ENCODE measurements at places on chromosomes 5 and 9.
A peak's percentile ranks its signal among the peaks of the same experiment; 100 is the strongest.

DNA sequence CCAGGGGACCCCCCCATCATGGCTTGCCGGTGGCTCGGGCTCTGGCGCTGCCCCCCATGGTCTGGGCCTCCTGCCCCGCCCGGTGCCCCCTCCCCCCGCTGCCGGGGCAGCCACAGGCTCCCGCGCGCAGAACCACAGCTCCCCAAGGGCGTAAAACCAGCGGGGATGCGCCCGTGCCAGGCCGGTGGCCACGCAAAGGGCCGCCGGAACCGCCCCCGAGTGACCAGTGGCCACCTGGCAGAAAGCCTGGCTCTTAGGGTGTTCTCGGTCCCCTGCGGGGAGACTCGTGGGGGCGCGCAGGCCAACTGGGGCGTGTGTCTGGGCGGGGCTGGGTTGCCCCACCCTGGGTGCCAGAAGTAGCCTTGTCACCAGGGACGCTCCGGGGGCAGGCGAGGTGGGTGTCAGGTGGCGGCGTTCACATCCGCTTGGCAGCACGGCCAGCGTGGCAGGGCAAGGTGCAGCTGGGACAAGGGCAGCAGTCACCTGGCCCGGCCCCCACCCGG lies 515 bp upstream of the AGPAT2 start:
- DNase-seq: no peak

GRCh38 chr5:52787600-52788504 lies at the start of the genes ITGA1 and PELO:
TSS of gene ITGA1 (plus strand) at chr5:52787916. CDS start at chr5:52788354, 438 bp downstream.
TSS of gene PELO (plus strand) at chr5:52787916. CDS start at chr5:52800395, 12,479 bp downstream.
- DNase-seq: peak; percentile 73

DNA sequence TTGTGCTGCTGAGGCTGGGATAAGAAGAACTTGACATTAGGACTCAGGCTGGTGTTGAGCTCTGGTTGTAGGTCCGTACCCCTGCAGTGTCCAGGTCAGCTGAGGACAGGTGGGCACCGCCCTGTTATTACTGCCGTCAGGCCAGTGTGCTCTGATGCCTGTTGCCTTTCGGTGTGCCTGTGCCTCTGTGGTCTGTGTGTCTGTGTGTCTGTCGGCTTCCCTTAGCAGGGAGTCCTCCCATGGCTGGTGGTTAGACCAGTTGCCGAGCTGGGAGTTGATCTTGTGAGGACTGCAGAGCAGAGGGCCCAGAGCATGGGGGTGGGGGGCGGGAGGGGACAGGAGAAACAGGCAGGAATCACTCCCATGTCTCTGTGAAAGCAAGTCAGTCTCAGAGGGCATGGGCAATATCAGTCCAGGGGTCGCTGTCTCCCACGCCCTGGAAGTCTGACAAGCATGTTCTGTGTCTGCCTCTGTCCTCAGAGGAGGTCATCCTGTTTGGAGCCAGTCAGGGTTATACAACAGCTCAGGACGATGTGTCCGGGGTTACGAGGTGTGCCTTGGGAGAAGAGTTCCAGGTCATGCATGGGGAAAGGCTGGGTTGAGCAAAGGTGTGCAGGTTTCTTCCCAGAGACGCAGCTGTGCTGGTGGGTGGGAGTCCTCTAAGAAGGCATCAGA lies 67.3 kb upstream of the GARNL3 start:
- DNase-seq: no peak

DNA sequence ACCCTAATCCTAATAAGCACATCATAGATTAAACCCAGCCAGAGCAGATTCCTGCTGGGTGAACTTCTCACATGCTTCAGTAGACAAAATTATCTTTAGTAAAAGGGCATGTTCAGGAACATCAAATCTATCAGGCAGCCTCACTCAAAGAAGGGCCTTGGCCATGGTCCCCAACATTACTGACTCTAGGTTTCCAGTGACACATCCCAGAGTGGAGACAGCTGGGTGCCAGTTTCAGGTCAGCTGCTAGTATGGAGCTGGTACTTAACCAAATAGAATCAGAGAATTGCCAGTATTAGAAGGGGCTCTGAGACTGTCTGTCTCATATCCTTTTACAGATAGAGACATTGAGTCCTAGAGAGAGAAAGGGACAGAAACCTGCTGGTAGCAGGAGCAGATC lies 44.1 kb upstream of the GALNT10 start:
- no peak for DNase-seq

DNA sequence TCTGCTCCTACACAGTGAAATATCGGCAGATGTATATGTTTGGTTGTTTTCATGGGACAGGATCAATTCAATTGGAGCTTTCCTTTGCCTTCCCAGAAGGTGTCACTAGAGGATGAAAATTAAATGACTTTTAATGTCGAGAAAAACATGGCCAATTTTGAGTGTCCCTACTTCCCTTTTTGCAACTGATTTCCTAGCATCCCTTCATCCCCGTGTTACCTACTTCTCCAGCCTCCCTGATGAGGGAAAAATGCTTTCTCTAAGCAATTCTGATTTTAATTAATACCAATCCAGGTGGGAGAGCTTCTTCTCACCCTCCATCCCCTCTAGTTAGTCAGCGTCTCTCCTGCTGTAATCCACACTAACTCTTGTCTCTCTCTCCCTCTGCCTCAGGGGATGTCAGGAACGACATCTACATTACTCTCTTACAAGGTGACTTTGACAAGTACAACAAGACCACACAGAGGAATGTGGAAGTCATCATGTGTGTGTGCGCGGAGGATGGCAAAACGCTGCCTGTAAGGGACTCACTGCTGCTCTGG lies 64.9 kb downstream of the DOCK2 start:
- DNase-seq: no peak

- DNase-seq: no peak
These were observed 522 bp downstream of the BHMT start for GRCh38 chr5:79111960-79112702.

DNA sequence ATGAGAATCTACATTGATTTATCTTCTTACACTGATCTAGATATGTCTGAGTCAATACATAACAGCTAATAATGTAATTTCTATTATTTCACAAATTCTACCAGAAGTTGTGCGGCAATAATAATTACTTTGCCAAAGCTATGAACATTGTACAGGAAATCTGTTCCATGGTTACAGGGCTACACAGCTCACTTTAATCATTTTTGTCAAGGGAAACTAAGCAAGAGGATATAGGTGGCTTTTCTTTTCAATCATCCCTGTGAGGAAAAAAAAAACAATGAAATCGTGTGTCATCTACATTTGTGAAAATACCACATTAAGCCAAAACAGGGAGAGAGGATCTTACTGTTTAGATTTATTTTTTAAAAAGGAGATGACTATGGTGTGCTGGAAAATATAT lies 717.4 kb downstream of the NR2F1-AS1 start:
- no peak for DNase-seq

- DNase-seq: no peak
These were observed 10.6 kb downstream of the GRIN3A start for GRCh38 chr9:101727612-101728524.

GRCh38 chr9:107119735-107120134 lies 163.3 kb upstream of the RAD23B start:
- no peak for DNase-seq

DNA sequence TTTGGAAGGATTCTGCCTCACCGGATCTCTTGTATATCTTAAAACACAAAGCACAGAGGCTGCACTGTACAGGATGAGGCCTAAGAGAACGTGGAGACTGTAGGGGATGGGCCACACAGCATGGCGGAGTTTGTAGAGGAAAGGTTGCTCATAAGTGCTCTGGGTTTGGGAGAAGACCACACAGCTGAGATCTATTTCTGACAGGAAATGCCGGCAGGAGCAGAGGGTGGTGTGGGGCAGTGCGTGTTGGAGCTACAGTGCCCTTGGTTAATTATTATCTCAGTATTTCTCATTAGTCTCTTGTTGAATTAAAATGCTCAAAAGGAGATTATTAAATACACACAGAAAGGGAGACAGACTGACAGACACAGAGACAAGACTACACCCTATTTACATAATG lies 9.6 kb downstream of the PALM2AKAP2 start:
- DNase-seq: no peak

- DNase-seq: no peak
These were observed 782.4 kb upstream of the WWC1 start for GRCh38 chr5:167509076-167509475.

- DNase-seq: no peak
These were observed 1.4 kb downstream of the MXD3 start for GRCh38 chr5:177310332-177310731.

DNA sequence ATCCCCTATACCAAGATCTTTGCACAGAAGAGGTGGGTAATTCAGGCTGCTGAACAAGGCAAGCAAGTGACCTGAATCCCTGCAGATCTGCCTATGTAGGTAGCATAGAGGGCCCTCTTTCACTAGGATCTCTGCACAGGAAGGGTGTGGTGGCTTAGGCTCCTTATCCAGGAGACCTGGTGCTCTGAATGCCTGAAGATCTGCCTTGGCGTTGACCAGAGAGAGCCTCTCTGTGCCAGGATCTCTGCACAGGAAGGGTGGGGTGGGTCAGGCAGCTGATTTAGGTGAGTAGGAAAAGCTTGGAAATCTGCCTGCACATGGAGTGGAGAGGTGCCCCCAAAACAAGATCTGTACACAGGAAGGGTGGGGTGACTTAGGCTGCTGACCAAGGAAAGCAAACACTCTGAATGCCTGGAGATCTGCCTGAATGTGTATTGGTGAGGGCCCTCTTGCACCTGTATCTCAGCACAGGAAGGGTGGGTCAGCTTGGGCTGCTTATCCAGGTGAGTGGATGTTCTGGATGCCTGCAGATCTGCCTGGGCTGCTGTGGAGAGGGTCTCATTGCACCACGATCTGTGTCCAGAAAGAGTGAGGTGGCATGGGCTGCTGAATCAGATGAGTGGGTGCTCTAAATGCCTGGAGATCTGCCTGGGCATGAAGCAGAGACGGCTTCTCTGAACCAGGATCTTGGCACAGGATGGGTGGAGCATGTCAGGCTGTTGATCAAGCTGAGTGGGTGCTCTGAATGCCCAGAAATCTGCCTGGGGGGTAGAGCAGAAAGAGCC lies 365.9 kb downstream of the DMAC1 start:
- no peak for DNase-seq

- no peak for DNase-seq
These were observed 41.4 kb upstream of the IL7R start for GRCh38 chr5:35815089-35815936.

DNA sequence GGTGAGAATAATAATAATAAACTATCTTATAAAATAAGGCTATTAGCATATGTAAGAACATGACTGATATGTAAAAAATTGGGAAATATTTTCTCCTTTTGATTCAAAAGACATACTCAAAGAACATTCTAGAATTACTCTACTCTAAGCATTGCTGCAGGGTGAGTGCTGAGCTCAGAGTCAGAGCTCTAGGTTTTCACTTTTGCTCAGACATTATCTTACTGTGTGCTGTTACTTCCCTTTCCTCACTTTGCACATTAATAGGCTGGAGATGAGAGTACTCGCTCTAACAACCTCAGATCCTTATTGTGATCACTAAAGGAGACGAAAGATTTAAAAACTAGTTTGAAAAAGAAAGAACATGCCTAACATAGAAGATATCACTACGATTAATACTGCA lies 99.4 kb upstream of the C9orf72 start:
- DNase-seq: no peak

DNA sequence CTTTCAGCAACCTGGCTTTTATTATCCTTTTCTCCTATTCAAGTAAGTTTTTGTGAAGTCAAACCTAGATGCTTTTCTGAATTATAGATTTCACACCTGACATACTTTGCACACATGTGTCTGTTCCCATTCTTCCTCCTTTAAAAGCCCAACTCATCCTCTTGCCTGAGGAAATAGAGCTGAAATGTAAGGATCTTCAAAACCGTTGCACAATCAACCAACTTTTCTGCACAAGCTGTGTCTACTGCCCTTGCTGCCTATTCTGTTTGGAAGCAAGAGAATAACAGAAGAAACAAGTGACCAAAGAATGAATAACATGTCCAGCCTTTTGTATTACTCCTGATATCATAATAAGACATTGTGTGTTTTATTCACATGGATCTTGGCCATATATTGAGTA lies 95.1 kb upstream of the ITGA1 start:
- DNase-seq: no peak

GRCh38 chr5:155343468-155343867 lies 329.9 kb downstream of the KIF4B start:
- no peak for DNase-seq

DNA sequence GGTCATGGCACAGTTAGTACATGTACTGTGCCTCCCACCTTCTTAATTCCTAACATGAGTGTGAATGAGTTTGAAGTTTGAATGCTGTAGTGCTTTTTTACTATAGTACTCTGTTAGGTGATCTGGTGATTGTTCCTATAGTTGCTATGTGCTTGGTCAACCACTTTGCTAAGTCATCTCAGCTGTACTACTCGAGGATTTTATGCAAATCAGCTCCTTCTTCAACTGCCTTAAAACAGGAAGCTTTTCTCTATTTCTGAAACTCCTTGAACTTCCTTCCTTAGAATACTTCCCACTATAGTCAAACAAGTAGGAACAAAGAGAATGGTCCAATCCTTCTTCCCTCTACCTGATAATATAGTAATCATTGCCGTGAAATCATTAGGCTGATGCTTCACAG lies 219.6 kb downstream of the CTNND2 start:
- DNase-seq: no peak

GRCh38 chr5:116574367-116575325 lies at the start of gene SEMA6A:
TSS of gene SEMA6A (minus strand) at chr5:116574823. CDS start at chr5:116504944, 69,879 bp downstream.
- peak; percentile 97 for DNase-seq

DNA sequence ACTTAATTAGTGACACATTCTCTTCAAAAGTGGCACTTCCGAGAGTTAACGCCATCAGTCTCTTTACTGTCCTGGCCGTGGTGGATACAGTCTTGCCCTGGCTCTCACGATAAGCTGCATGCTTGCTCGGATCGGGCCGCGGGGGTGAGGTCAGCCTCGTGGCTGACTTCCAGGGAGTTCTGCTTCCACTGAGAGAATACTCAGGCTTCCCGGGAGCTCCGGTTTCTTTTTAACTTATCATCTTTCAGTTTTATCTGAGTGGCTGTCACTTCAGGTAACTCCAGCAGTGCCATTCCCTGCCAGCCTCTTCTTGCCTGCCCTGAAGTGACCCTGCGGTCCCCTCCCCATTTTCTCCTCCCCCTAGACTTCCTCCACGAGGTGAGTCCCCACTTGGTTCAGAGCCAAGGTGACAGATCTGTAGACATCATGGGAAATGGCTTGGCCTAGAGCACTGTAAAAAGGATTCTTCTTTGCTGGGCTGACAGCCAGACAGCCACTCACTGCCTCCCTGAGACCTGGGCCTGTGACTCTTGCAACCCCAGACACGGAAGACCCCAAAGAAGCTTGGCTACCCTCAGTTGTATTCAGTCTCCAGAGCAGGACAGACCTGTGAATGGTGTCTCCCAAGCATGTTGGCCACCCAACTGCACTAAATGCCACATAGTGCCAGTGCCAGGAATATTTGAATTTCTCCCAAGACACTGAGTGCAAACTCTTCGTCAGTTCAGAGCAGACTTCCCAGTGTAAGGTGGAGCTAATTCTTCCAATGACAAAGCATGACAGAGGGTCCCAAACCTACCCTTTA lies 95.1 kb downstream of the DAPK1 start:
- no peak for DNase-seq
